ENCODE measurements at places on chromosomes 12 and 14.
A peak's percentile ranks its signal among the peaks of the same experiment; 100 is the strongest.

DNA sequence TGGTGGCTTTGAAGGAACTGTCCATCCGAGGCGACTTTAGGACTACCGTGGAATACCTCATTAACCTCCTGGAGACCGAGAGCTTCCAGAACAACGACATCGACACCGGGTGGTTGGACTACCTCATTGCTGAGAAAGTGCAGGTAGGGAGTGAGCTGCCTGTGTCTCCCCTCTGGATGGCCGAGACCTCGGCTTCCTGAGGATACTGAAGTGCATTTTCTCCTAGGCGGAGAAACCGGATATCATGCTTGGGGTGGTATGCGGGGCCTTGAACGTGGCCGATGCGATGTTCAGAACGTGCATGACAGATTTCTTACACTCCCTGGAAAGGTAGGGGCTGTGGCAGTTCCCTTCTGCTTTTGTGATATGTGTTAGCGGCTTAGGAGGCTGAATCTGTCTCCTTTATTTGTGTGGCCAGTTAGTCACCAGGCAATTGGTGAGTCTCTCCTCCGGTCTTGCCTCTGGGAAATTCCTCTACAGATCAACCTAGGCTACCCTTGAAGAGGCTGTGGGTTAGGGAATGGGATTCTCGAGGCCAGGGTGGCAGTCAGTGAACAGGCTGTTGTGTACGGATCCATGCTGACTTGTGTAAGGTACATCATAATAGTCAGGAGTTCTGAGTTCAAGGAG lies 75.3 kb downstream of the ACACB start:
- no peak for DNase-seq

DNA sequence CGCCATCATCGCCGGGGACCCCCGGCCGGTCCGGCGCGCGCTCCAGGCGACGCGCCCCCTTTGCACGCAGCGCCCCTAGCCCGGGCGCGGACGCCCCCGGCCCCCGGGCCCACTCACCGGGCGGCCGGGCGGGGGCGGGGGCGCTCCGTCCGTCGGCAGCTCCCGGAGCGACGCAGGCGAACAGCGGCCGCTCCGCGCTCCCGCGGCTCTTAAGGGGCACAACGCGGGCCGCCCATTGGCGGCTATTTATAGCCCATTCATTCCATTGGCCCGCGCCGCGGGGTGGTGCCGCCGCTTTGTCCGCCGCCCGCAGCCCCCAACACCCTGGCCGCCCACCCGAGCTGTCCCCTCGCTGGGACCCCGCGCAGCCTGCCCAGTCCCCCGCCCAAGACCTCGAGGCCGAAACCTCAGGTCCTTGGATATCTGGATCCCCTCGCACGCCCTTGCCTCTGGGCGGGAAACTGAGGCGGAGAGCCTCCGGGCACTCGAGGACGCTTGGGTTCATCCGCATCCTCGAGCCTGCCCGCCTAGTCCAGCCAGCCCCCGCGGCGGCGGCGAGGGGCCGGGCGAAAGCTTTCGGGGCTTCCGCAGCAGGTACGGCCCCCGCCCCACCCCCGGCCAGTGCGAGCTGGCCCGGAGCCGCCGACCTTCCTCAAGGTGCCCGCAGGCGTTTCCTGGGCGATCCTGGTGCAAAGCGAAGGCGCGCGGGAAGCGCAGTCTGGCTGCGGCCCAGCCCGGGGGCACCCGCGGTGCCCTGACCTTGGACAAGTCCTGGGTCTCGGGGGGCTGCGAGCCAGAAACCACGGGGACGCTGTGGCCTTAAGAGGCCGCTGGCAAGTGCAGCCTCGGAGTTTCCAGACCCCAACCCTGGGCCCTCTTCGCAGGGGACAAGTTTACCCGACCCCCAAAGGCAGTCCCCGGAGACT lies at the start of gene CKB:
TSS of gene CKB (minus strand) at position 182 of the 926 bp plus-strand sequence. CDS start 337 bp downstream, outside the sequence.
- DNase-seq: peak; percentile 42

GRCh38 chr12:102479099-102479885 lies 1.1 kb downstream of the IGF1 start:
- DNase-seq: no peak

DNA sequence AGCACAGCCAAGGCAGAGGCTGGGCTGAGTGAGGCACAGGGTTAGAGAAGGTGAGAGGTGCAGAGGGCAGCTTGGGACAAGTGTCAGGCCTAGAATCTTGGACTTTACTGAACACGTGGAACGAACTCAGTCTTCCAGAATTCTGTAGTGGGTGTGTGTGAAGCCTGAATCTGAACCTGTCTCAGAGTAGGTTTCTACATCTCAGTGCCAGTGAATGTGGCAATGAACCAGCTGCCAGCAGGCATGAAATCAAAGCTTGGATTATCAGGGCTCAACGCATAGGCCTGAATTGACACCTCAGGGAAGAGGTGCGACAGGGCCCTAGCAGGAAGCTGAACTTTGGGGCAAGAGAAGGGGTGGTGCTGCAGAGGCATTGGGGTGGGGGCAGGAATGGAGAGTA lies 104.6 kb downstream of the SAMD4A start:
- no peak for DNase-seq

- DNase-seq: no peak
Observed at GRCh38 chr12:6817662-6818157, 3.9 kb upstream of the GPR162 start.

- DNase-seq: no peak
Observed at GRCh38 chr12:3683670-3684069, 69.2 kb downstream of the CRACR2A start.

DNA sequence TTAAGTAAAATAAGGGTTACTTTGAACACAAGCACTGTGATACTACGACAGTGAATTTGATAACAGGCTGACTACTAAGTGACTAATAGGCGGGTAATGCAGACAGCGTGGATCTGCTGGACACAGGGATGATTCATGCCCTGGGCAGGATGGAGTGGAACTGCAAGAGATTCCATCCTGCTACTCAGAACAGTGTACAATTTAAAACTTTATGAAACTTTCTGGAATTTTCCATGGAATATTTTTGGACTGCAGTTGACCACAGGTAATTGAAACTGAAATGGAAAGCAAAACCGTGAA lies 46.0 kb downstream of the YEATS4 start:
- DNase-seq: no peak

GRCh38 chr12:34401659-34402227 lies 379.4 kb downstream of the ALG10 start:
- DNase-seq: no peak

- DNase-seq: no peak
Observed at GRCh38 chr14:35333264-35333730, 41.1 kb downstream of the PSMA6 start.

DNA sequence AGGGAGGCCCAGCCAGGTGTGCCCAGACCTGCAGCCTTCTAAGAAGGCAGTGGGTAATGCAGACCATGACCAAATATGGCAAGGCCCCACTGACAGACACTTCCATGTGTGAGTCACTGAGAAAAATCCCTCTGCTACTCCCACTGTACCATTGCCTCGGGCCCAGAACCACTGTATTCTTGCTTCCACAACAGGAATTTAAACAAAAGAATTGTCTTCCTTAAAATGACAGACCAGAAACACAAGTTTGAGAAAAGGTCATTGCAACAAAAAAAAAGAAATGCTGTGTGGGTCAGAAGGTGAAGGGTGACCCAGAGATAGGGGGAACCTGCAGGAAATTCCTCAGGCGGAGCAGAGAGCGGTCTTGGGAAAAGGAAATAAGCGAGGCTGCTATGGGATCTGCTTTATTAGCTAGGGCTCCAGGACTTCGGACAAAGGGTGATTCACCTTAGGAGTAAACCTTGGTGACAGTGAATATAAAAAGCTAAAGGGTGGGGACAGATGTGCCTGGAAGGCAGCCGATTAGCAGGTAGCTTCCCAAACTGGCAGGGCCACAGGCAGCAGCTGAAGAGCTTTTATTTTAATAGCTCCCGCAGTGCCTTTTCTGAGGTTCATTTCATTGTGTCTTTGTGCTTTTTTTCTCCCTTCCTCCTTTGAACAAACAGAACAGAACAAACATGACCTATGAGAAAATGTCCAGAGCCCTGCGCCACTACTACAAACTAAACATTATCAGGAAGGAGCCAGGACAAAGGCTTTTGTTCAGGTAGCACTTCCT lies 185.3 kb upstream of the BCL2L14 start:
- DNase-seq: no peak

- DNase-seq: no peak
Observed at GRCh38 chr14:37559386-37559785, 35.7 kb downstream of the FOXA1 start.

DNA sequence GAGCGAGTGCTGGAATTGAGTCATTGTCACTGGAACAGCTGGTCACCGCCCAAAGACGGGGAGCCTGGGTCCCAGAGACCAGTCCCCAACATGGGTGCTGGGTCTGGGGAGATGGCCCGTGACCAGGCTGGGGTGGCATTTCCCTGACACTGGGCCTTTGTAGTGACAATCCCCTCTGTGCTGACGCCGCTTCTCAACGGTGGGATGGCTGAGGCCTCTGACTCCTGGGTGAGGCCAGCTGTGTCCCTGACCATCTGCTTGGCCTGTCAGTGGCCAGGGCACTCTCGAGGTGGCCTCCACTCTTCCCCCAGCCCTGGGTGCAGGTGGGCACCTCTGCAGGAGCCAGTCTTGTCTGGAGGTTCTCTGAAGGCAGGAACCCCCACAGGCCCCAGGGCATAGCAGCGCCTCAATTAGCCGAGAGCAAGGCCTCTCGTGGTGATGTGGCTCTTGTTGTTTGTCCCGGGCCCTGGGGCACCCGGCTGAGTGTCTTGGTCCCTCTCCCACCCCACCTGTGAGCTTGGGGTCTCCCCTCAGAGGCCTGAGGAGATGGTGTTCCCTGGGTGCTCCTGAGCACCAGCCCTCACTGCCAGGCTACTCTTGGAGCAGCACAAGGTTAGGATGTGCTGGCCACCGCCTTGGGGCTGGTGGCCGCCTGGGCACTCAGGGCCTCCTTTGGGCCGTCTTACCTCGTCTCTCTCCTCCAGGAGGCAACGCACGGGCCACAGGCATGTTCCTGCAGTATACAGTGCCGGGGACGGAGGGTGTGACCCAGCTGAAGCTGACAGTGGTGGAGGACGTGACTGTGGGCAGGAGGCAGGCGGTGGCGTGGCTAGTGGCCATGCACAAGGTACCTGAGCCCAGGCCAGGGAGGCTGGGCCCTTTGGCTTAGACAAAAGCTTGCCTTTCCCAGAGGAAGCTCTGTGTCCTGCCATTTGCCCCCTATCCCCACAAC lies 16.6 kb downstream of the ZFYVE21 start:
- no peak for DNase-seq

GRCh38 chr12:69059465-69060457 lies 126.8 kb upstream of the CPM start:
- no peak for DNase-seq

- DNase-seq: no peak
Observed at GRCh38 chr12:96368233-96368632, 32.0 kb downstream of the CDK17 start.

DNA sequence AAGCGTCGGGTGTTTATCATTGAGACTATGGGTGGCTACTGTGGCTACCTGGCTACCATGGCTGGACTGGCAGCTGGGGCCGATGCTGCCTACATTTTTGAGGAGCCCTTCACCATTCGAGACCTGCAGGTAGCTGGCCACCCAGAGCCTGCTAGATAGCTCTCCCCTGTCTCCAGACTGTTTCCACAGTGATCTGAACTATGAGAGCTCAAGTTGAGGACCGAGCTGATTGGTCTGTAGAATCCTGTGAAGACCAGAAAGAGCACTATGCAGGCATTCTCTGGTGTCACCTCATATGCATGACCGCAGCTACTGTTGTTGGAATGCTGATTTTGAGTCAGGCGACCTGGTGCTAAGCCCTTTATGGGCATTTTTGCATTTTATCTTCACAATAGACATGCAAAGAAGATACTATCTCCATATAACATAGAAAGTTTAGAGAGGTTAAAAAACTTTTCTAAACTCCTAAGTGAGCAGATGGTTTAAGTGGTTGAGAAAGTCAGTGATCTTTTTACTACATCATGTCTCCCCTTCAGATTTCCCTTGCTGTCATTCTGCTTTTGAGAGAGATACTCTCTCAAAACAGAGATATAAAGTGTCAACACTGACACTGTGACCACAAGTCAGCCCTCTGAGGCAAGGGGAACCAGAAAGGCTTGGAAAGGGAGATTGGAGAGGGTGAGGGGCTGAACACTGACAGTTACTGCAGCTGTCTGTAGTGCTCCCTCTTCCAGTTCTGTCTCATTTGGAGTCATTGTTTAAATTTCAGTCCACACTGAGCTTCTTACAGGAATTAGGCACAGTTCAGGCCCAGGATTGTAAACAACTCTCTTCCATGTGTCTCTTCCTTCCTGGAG lies 14.3 kb downstream of the ASB8 start:
- DNase-seq: no peak

GRCh38 chr12:27571463-27571862 lies 47.5 kb downstream of the PPFIBP1 start:
- DNase-seq: no peak

GRCh38 chr14:70638416-70638815 lies 3.3 kb upstream of the TTC9 start:
- DNase-seq: no peak

DNA sequence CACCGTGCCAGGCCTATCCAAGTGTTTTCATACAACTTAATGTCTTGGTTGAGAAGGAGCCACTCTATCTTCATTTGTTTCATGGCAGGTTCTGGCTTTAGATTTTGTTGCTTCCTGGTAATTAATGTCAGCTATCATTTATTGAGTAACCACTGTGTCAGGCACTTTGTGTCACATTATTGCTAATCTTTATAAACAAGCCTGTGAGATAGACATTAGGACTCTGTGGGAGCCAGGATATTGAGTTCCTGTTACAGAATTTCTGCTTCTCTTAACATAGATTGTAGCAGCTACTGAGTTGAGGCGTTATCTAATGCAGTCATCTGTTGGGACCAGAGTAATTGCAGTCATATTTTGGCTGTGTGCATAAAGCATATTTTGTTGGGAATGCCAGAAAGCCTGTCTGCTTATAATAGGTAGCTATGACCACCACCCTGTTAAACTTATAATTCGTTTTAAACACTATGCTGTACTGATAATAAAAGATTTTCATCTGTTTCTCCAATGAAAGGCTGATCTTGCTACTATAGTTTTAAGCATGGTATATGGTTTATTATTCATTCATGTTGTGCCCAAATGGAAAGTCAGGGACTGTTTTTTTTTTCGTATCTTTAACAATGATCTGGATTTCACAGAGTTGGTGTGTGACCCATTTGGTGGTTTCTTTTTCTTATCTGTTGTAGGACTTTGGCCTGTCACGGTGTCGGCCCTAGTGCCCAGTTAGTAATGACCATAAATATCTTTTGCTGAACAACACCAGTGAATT lies 432.6 kb downstream of the PCNX1 start:
- no peak for DNase-seq

GRCh38 chr12:56593909-56594621 lies 36.1 kb downstream of the BAZ2A start:
- peak; percentile 67 for DNase-seq

DNA sequence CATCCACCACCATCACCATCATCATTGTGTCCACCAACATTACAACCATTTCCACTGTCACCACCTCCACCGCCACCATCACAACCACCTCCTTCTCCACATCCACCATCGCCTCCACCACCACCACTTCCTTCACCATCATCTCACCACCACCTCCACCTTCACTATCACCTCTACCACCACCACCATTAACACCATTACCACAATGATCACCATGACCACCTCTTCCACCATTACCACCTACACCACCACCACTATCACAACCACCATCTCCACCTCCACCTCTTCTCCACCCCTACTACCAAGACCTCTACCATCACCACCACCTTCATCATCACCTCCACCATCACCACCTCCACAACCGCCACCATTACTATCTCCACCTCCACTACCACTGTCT lies 16.4 kb downstream of the ISCU start:
- no peak for DNase-seq

Data from CD4-positive, alpha-beta T cell treated with Interleukin-17A for 1 hour (primary cell).